ENCODE measurements at places on chromosomes 16 and 17.

GRCh38 chr16:6751191-6751590 lies 581.5 kb upstream of the RBFOX1 start:
- no peak for DNase-seq

DNA sequence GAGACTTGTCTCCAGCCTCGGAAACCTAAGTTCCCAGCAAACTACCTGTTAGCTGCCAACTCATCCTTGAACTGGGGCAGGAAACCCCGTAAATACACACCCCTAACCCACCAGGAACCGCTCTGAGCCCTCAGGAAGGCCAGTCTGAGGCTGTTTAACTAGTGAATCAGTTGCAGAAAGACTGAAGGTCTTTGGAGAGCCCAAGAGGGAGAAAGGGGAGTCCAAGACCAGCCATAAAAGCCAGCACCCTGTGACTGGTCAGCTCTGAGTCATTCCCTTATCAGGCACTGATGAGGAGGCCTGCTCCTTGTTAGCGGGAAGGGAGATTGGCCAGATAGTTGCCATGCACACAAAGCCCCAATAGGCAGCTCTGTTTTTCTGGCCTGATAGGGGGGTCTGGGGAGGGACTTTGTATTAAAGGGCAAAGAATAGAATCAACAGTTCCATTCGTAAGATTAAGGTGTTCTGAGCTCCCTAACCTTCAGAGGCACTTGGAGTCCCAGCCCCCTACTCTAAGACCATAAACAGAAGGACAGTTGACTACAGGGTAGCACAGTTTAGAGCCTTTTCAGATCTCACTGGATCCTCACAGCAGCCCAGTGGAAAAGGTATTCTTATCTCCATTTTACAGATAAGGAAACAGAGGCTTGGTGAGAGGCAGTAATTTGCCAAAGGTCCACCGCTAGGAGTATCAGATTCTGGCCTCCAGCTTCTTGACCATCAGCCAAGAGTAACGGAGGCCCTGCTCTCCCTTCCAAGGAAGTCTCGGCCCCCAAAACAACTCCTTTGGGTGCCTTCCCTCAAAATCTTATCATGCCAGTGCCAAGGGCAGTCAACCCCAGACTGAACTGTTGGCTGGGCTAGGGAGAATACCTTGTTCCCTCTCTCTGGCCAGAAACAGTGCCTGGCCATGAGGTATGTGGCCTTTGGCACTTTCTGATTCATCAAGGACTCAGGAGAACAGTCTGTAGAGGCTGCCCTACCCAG lies 2.2 kb upstream of the KRT19 start:
- DNase-seq = no peak

DNA sequence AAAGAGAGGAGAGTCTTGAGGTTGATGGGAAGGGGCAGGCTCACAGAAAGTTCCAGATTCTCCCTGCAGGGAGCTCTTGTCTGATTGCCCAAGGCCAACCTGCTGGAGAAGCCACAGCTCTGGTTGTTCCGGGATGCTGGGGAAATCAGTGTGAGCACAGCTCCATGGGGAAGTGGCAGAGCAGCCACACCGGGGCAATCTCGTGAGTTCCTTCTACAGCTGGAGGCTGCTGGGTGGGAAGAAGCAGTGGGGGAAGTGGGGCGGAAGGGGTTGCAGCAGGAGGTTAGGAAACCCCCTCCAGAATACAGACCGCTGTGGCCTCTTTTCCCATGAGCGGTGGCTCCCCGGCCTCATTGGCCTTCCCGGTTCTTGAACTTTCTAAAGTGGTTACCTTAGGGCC lies 34.0 kb downstream of the KIAA0513 start:
- no peak for DNase-seq

DNA sequence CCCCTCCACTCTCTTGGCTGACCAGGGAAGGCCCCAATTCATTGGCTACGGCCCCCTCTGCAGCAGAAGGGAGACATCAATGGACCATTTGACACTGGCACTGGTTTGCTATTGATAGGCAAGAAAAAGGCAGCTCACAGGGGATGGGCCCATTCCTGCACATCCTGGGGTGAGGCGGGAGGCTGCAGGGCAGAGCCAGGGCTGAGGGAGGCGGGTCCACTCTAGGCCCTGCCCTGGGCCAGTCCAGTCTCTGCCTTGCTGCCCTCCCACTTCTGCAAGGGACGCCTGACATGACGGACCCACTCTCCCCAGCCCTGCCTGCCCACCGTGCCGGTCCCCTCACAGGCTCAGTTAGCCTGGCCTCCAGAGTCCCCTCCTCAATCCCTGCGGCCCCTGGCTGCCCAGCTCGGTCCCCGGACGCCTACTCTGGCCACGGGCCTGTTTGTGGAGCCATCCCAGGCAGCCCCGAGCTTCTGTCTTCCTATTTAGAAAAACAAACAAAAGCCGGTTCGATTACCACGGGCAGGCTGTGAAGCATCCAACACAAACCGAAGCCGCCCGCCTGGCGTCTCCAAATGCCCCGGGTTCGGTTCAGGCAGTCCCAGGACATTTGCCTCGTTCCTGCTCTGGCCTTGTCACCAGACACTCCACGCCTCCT lies 160.7 kb downstream of the IRX5 start:
- no peak for DNase-seq

GRCh38 chr17:36611345-36612072 lies 10.1 kb downstream of the MRM1 start:
- no peak for DNase-seq

DNA sequence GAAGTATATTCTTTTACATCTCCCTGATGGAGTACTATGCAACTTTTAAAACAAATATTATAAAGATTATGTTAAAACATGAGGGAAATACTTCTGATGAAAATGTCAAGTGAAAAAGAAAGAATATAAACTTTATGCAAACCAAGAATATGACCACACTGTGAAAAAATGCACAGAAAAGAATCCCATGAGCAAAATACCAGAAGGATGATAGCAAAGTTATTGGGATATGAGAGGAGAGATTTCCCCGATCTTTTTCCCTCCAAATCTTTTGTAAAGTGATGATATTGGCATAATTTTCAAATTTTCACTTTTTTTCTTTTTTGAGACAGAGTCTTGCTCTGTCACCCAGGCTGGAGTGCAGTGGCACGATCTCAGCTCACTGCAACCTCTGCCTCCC lies 36.6 kb upstream of the SMURF2 start:
- no peak for DNase-seq

DNA sequence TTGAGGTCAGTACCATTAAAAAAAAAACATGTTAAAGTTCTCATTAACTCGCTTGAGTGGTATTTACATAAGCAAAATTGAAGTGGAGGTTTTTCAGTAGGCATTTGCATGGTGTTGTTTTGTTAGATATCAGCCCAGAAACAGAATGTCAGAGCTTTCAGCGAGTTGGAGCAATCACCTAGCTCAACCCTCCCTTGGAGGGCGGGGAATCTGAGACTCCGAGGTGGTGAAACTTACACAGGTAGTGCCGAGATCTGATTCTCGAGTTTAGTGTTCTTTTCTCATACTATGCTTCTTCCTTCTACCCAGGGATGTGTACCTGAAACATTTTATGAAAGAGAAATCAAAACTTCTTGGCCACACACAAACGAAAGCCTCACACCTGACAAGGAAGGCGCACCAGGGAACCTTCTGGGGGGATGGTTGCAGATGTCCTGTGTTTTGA lies 6.6 kb downstream of the SEC14L1 start:
- DNase-seq = no peak

DNA sequence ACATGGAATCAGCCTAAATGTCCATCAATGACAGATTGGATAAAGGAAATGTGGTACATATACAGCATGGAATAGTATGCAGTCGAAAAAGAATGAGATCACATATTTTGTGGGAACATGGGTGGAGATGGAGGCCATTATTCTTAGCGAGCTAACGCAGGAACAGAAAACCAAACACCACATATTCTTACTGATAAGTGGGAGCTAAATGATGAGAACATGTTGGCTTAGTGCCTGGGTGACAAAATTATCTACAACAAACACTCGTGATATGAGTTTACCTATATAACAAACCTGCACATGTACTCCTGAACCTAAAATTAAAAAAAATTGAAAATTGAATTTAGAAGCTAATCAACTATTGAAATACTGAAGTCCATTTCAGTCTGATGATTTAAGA lies 6.1 kb downstream of the ANKS4B start:
- no peak for DNase-seq

- DNase-seq = no peak
These were observed 148.3 kb upstream of the IRX3 start for GRCh38 chr16:54434859-54435258.

- DNase-seq = no peak
These were observed 18.9 kb upstream of the HERPUD1 start for GRCh38 chr16:56912746-56913708.

- DNase-seq = no peak
These were observed 14.8 kb downstream of the CMC2 start for GRCh38 chr16:80991792-80992430.

GRCh38 chr17:8473451-8474192 lies 37.9 kb downstream of the NDEL1 start:
- no peak for DNase-seq

DNA sequence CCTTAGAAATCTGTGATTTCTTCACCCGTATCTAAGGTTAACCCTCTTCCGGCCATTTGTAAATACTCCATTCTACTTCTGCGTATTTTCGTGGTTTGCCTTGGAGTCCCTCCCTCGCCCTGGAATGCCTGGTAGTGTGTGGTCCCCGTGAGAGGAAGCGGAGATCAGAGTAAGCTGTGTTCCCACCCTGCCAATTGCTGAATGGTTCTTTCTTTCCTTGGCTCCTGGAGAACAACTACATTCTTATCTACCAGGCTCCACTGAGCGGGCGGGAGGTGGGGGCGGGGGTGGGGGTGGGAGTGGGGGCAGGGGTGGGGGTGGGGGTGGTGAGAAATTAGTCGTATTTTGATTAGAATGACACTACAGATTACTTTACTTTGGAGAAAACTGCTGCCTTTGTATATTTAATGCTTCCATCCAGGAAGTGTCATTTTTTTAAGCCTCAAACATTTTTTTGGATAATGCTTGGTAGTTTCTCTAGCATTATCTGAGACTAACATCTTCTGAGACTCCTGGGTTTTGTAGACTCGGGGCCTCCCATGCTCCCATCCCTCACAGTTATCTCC lies 20.9 kb upstream of the FASN start:
- DNase-seq = no peak

DNA sequence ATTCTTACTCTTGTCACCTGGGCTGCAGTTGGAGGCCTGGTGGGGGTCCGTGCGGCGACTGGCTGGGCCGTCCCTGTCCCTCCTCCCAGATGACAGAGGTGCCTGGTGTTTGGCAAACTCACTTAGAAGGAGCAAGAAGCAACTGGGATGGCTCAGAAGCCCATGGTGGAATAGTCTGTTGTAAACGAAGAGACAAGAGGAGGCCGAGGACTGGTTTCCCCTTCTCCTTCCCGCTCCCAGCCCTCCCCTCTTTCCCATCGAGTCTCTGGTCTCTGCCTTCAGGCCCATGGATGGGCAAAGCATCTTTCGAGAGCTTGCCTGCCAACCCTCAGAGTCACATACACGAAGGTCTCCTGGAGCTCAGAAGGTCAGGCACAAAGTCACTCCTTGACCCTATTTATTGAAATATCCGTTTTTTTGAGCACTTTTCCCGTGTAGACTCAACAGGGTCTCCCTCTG lies 364.4 kb downstream of the SEC14L1 start:
- DNase-seq = no peak

GRCh38 chr16:66036184-66036583 lies 330.3 kb upstream of the CDH5 start:
- DNase-seq = no peak

- peak; percentile 18 for DNase-seq
These were observed 89.4 kb downstream of the ITFG1 start for GRCh38 chr16:47371271-47372014.

- DNase-seq = no peak
These were observed 4.0 kb downstream of the LYRM1 start for GRCh38 chr16:20904507-20905081.

GRCh38 chr17:31916491-31917064 lies 15.1 kb upstream of the UTP6 start:
- no peak for DNase-seq

GRCh38 chr16:2816751-2817339 lies at the start of gene PRSS21:
Gene PRSS21, plus strand, starts transcription at chr16:2817237. Its CDS starts 32 bp downstream, at chr16:2817269.
- DNase-seq = no peak

- DNase-seq = peak; percentile 34
These were observed 1.6 kb downstream of the CMIP start for GRCh38 chr16:81445966-81446906.

- DNase-seq = no peak
These were observed 4.5 kb upstream of the PRDM7 start for GRCh38 chr16:90081606-90081970.

DNA sequence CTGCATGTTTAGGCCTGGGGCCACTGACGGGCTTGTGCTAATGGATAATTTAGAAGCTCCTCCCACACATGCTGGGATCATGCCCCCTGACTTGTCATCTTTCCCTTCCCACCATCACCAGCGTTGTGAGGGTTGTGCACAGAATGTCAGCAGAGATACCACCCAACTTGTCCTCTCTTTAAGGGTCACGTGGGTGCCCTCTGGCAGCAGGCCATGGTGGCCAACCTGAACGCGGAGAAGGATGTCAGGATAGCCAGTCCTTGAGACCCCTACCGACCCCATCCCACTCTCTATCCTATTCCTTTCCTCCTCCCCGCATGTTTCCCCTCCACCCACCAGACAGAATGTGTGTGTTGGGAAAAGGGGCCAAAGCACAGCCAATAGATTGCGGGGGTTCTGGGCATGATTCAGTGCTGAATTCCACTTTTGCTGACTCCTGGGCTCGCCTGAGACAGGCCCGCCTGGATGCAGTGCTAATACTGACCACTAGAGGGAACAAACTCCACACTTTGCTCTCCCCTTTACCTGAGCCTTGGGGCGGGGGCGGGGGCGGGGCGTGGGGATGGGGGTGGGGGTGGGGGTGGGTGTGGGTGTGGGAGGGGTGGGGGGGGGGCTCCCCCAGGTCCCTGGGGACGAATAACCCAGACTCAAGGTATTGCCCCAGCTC lies at the start of gene GH2:
Gene GH2 (minus strand): TSS at position 10 of the 667 bp plus-strand sequence. CDS start 143 bp downstream, outside the sequence.
- no peak for DNase-seq

GRCh38 chr17:64982139-64982915 lies 63.0 kb upstream of the LRRC37A3 start:
- DNase-seq = no peak

DNA sequence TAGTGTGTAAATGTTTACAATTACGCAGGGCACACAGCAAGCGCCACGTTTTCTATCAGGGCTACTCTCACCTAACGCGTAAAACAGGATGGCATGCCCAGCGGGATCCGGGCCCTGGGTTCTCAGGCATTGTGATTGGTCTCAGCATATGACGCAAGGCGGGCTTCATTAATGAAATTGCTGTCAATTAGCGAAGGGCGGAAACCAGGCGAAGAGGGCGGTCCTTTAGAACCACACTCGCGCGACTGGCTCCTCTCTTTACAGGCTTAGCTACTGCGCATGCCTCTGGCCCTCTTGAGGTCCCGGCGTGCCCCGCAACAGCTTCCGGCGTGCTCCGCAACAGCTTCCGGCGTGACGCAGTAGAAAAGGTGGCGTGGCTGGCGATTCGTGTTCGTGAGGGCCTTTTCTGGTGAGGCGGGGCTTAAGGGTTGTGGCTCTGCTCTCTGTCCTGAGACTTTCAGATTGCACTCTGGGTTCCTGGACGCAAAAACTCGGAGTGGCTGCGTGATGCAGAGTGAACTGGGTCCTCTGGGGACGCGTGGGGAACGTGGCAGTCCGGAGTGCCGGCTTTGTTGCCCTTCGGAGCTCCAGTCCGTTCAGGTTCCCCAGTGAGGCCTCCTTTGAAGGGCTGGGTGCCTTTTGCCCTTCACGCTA lies 9.2 kb downstream of the OR2C1 start:
- DNase-seq = peak; percentile 92
